ENCODE measurements at places on chromosomes 7 and 10. TPM values are rescaled to one million over a fixed set of nuclear protein-coding genes. Genes with fewer than 3 reads are reported as not detected.

CHAT gene
- total RNA-seq, result not detected

TRPV6 gene
- not detected for total RNA-seq

TAS2R4 gene
- 1.3 TPM for total RNA-seq

TMEM139 gene
- total RNA-seq, result not detected

NEUROD6 gene
- total RNA-seq, result not detected

NSUN6 gene
- total RNA-seq, result 6.8 TPM

PGAM2 gene
- total RNA-seq, result under 0.01 TPM

PPP1R9A gene
- total RNA-seq, result under 0.01 TPM

CYP2E1 gene
- total RNA-seq, result 1.3 TPM

ZNF487 gene
- total RNA-seq, result 2.6 TPM

LRRC18 gene
- total RNA-seq, result not detected

GNAT3 gene
- not detected for total RNA-seq

CLIP2 gene
- 55.7 TPM for total RNA-seq

ZNF25 gene
- 11.3 TPM for total RNA-seq

ANKRD1 gene
- total RNA-seq, result 13.5 TPM

PDZD7 gene
- 1.9 TPM for total RNA-seq

CFAP43 gene
- total RNA-seq, result under 0.01 TPM

RASSF4 gene
- 6.8 TPM for total RNA-seq

OR2A42 gene
- total RNA-seq, result under 0.01 TPM

PAPSS2 gene
- 417 TPM for total RNA-seq

IFIT1B gene
- not detected for total RNA-seq

LDB3 gene
- under 0.01 TPM for total RNA-seq

STEAP1 gene
- total RNA-seq, result 21.6 TPM

TRIM50 gene
- not detected for total RNA-seq

SSC4D gene
- total RNA-seq, result 0.64 TPM

AKR1C4 gene
- not detected for total RNA-seq

TBATA gene
- total RNA-seq, result not detected

SLC18A3 gene
- total RNA-seq, result under 0.01 TPM

THAP5 gene
- 28.1 TPM for total RNA-seq

MSMB gene
- not detected for total RNA-seq

ASZ1 gene
- under 0.01 TPM for total RNA-seq

FAM221A gene
- total RNA-seq, result 0.64 TPM

SRRM3 gene
- total RNA-seq, result 0.64 TPM

FAM241B gene
- total RNA-seq, result not detected

ITPRID1 gene
- total RNA-seq, result not detected

ABCB1 gene
- total RNA-seq, result 0.97 TPM

RBP3 gene
- not detected for total RNA-seq

MBL2 gene
- not detected for total RNA-seq

CADPS2 gene
- total RNA-seq, result 27.2 TPM

CCDC172 gene
- not detected for total RNA-seq

CLDN3 gene
- not detected for total RNA-seq

CYP26C1 gene
- not detected for total RNA-seq

LBX1 gene
- total RNA-seq, result not detected

THSD7A gene
- total RNA-seq, result 1.6 TPM

ARMH3 gene
- 7.7 TPM for total RNA-seq

ABCB4 gene
- total RNA-seq, result under 0.01 TPM

C7orf57 gene
- total RNA-seq, result under 0.01 TPM

All from fibroblast of villous mesenchyme (primary cell).